ENCODE measurements at places on chromosomes 5 and 9.

DNA sequence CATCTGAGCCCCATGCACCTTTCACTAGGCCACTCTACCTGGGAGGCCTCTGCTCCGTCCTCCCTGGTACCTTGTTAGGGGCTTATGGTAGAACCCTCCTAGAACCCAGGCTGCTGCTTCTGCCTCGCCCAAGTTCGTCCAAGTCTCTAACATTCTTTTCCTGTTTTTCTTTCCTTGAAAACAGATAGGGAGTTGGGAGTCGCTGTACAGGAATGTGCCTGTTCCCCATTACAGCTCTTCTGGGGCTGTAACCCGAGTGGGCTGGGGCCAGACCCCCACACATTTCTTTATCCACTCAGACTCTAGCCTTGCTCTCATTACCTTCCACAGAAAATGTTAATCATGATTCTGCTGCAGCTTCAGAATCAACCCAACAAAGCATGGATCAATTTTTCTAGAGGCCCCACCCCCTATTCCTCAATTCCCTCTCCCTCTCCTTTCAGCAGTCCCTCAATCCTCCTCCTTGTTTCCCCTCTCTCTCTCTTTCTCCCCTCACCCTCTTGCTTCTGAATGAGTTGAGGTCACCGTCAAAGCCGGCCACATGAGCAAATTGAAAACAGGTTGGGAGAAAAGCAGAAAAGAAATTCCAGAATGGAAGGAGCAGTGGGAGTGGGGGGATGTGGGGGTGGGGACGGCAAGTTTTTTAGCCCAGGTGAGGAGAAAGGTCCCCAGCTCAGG lies 193.8 kb upstream of the TRIM32 start:
- no peak for DNase-seq

- no peak for DNase-seq
Measured at GRCh38 chr5:173745557-173745956, 129.1 kb upstream of the BOD1 start.

DNA sequence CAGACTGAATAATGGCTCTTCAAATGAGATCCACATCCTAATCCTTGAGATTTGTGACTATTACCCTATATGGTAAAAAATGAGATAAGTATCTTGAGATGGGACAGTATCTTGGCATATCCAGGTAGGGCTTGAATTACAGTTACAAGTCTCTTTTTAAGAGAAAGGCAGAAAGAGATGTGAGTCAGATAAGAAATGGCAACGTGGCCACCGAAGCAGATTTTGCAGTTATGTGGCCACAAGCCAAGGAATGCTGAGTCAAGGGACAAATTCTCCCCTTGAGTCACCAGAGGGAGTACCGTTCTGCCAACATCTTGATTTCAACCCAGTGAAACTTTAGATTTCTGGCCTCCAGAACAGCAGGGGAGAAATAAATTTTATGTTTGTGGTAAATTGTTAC lies 1983.0 kb upstream of the C9orf72 start:
- DNase-seq: no peak

- no peak for DNase-seq
Measured at GRCh38 chr9:16561121-16561520, 309.3 kb downstream of the BNC2 start.

- DNase-seq: no peak
Measured at GRCh38 chr5:77175231-77175630, 35.2 kb upstream of the PDE8B start.

- DNase-seq: no peak
Measured at GRCh38 chr9:15612962-15613361, 60.1 kb downstream of the CCDC171 start.

GRCh38 chr9:93667006-93667405 lies 90.6 kb downstream of the PHF2 start:
- DNase-seq: no peak

- DNase-seq: no peak
Measured at GRCh38 chr9:129724456-129725190, 28.2 kb downstream of the PTGES start.

DNA sequence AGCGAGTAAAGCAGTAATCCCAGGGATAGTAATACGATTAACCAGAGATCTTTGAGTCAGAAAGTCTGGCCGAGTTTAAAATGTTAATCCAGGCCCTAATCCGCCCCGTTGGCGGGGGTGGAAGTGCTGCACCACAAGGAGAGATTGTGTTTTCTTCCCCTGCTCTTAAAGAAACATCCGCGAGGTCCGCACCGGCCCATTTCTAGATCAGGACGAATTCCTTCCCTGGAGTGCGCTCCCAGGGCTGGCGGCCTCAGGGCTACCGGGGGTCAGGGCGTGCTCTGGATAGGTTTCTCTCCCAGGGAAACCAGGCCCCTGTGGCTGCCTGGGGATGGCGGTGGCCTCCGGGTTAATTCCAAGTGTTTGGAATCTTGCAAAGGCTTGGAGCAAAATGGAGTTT lies 9.3 kb upstream of the NEUROG1 start:
- no peak for DNase-seq

DNA sequence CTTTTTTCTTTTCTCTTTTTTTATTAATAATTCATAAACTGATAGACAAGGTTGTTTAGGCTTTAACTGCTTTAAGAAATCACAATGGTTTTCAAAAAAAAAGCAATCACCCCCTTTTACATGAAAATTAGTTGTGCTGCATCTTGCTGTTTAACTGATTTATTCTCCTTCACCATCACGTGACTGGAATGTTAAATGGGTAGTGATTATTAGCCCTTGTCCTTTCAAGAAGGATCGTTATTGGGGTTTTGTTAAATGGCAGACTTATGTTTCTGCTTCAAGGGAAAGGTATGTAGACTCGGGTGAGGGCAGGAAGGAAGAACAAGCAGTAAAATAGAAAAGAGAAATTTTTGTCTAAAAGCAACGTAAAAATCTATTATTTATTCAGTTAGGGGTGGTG lies 175.6 kb upstream of the TLE4 start:
- no peak for DNase-seq

- DNase-seq: no peak
Measured at GRCh38 chr5:61184708-61185107, 22.4 kb upstream of the SMIM15 start.

GRCh38 chr5:178371362-178372111 lies 138.9 kb upstream of the PHYKPL start:
- DNase-seq: no peak

GRCh38 chr5:657570-657969 lies 35.6 kb downstream of the TPPP start:
- no peak for DNase-seq

DNA sequence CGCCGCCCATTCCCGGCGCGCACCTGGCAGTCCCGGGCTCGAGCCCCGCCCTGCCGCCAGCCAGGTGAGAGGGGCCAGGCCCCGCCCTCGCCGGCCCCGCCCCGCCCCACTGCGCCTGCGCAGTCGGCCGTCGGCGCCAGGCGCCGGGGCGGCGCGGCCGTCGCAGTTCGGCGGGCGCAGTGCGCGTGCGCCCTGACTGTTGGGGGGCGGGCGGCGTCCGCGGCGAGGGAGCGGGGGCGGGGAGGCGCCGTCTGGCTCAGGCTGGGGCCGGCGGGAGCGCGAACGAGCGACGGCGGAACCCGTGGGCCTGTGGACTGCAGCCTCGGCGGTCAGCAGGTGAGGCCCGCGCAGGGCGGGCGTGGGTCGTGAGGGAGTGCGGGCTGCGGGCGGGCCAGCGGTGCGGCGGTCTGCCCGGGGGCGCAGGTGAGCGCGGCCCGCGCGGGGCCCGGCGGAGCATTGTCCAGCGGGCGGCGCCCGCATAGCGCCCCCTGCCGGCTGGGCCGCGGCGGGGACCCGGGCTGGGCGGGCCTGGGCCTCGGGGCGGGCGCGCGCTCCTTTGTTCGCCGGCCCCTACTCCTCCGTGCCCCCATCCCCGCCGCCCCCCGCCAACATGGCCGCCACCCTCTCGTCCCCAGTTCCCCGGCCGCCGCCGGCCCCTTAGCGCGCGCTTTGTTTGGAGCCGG lies at the start of gene SPIN1:
TSS of gene SPIN1 (plus strand) at position 242 of the 683 bp plus-strand sequence. CDS start 38,096 bp downstream, outside the sequence.
- DNase-seq: peak; percentile 9

DNA sequence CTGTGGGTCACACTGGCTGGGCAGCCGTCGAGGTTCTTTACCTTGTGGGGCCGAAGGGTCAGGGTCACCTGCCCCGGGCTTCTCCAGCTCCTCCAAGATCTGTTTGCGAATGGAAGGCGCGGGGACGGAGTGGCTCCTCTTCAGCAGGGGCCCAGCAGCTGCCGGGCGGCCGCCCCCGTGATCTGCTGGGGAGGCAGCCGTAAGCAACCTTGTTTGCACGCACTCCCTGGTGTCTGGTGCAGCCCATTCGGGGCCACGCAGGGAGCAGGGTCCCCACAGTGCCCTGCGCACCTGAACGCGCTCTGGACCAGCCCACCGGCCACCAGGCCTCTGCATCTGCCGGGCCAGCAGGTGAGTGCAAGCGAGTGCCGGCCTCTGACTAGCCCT lies 34.9 kb downstream of the PNPLA7 start:
- no peak for DNase-seq

GRCh38 chr9:122239722-122240121 lies 11.0 kb upstream of the LHX6 start:
- DNase-seq: no peak

DNA sequence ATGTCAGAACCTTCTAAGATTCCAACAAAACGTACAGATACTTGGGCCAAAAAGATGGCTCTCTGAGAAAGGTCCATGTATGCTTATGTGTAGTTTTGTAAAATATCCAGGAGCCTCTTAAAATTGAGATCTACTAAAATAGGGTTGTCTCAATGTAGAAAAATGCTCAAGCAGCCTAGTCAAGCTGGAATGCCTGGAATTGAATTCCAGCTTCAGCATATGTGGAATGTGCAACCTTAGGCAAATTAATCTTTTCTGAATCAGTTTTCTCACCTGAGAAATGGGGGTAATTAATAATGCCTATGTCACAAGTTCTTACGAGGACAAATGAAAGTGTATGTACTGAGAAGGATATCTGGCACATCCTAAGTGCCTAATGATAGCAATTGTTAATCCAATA lies 662.4 kb downstream of the DTWD2 start:
- DNase-seq: no peak

GRCh38 chr5:32733590-32734340 lies 22.6 kb downstream of the NPR3 start:
- DNase-seq: no peak

DNA sequence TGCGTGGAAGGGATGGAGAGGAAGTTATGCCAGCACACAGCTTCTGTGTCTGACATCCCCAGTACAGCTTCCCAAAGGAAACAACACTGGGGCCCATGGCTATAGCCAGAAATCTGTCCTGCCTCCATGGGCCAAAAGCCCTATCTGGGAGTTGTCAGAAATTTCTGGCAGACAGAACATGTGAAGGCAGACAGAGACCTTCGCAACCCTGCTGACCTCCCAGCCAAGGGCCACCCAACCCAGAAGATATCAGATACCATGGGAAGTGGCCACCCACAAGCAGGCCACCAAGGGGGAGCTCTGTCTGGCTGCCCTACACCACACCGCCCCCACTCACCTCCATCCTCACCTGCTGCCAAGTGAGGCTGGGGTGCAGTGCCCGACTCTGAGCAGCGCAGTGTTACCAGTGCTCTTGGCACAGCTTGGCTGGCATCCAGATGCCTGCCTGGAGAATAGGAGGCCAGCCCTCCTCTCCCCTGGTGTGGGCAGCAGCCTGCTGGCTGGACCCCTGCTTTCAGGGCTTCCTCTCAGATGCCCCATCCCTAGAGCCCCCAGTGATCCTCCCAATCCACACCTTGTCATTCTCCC lies 61.6 kb upstream of the NEURL1B start:
- no peak for DNase-seq

GRCh38 chr9:89496645-89497256 lies 1.2 kb downstream of the SEMA4D start:
- no peak for DNase-seq

GRCh38 chr9:20630241-20630943 lies 8.1 kb upstream of the MLLT3 start:
- no peak for DNase-seq

- no peak for DNase-seq
Measured at GRCh38 chr9:79945495-79945894, 373.7 kb downstream of the TLE4 start.

DNA sequence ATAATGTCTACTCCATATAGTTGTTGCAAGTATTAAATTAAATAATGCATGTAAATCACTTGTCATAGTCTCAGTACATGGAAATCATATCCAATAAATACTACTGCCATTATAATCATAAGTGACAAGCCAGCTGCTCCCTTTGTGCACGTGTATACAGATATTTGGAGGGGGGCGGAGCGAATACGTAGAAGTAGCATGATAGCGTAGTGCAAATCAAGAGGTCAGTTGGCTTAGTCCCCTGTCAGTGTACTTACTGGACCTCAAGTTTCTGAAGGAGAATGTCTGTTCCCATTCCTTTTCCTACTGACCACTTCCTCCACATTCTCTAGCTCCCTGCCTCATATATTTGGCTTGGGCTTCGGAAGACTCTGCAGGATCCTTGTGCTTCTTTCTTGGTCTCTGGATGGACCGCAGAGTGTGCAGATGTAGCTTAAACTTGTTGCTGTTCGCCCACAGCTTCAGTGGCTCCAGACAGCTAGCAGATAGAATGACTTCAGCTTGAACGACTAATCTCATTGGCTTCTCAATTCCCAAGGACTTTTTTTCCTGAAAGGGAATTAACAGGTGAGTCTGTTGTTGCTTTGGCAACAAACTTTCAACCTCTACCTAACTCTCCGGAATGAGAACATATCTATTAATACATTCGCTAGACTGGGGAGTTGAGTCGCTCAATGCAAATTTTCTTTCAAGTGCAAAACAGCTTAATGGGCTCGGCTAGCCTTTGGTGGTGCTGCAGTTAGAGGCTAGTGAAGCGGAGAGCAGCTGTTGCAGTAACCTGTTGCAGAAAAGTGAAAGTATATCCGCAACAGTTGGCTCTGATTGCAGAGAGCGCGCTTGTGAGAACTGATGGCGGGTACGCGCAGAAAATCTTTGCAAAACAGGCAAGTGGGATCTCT lies at the start of gene PCDHB1:
TSS of gene PCDHB1 (plus strand) at position 753 of the 899 bp plus-strand sequence. CDS start at position 850, 97 bp downstream.
- DNase-seq: peak; percentile 70

DNA sequence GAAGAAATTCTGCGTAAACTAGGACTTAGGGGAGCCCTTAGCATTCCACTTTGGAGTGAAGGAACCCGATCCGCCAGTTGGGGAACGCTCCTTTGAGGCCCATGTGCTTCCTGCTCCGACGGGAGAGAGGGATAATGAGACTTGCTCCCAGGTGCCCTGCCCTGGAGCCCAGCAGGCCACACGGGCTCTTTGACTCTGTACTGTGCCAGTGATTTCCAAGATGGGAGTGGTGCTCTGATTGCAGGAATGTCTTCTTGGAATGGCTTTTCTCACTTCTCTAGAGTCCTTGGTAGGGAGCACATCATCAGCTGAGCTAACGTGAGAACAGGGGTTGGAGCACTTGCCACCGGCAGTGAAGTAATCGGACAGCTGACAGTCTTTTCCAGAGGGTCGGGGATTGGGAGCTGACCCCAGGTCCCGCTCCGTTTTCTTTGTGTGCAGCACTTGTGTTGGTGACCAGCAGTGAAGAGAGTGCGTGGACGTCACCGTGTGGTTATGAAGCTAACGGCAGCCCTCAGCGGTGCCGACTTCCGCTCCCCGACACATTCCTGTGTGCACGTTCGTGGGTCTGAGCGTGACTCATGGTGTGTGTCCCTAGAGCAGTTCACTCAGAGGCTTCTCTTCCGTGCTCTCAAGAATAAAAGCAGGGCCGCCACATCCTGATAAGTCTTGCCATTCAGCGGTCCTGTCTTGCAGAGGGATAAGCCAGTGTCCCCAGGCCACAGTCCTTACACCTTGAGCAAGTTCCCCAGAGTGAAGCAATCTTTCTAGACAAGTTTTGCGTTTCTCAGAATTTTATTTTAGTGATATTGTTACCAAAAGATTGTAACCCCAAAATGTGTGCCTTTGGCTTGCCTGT lies 25.6 kb downstream of the ABL1 start:
- DNase-seq: no peak

All from NCI-H187 (cell line).